ENCODE measurements at places on chromosomes 2 and 18.

DNA sequence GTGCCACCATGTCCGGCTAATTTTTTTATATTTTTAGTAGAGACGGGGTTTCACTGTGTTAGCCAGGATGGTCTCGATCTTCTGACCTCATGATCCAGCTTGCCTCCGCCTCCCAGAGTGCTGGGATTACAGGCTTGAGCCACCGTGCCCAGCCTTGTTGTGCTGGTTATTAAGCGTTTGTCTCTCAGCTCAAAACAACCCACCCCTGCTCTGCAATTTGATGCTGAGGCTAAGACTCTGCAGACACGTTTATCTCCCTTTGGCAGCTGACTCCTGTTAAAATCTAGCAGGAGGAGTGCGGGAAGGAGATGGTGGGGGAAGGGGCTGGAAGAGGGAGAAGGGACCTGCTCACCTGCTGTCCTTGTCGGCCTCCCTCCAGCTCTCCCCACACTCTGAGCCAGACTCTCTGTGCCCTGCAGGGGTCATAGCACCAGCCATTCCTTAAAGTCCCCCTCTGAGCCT is 29.9 kb upstream of the IMPA2 start:
- no peak for DNase-seq

GRCh38 chr2:53510401-53510800 is 257.2 kb upstream of the CHAC2 start:
- DNase-seq = peak; percentile 39

GRCh38 chr18:11020161-11020853 is 129.1 kb downstream of the PIEZO2 start:
- DNase-seq = no peak

DNA sequence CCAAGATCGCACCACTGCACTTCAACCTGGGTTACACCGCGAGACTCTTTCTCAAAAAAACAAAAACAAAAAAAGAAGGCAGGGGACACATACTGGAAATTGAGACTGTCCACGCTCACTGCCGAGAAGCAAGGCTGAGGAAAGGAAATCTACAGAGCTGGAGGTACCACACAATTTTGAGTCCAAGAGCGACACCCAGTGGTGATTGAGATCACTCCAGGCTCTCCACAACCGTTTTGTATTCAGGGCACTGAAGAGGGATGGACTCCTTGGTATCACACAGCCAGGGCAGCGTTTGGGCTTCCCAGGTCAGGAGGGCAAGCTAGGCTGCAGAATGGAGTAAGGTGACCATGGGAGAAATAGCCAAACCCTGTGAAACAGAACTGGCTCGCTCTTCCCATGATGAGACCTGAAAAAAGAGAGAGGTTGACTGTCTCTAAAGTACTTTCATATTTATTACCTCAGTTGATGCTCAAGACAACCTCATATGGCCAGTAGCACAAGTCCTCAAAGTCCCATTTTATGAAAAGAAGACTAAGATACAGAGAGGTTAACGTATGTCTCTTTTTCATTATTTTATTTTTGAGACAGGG is 74.5 kb upstream of the YPEL5 start:
- DNase-seq = peak; percentile 32

- DNase-seq = peak; percentile 55
Observed at GRCh38 chr2:235669269-235669831, 175.5 kb downstream of the AGAP1 start.

GRCh38 chr2:98895901-98896300 is 40.1 kb downstream of the CRACDL start:
- no peak for DNase-seq

DNA sequence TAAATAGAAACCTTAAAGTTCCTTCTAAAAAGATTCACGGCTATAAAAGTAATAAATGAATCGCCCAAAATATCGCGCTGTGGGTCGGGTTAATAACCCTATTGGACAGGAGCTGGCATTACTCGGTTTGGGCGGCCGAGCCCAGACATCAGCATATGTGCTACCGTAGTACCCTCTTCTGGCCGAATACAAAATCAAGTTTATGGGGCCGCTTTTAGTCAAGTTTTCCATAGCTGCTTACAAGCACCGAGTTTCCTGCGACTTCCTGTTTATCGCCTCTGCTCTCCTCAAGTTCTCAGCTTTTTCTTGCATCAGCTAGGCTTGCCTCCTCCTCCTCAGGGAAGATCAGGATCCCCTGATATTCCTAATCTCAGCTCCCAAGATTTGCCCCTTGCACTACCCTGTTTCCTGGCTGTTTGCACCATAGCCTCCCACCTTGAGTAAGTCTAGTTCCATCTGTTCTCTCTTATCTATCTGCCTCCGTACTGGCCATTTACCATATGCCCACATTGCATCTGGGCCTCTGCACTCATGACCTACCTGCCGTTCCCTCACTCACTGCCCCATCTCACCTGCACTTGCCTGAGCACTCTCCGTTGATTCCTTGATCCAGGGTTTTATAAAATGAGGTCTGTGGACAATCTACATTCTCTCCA is 56.1 kb downstream of the SLC35F5 start:
- DNase-seq = no peak

DNA sequence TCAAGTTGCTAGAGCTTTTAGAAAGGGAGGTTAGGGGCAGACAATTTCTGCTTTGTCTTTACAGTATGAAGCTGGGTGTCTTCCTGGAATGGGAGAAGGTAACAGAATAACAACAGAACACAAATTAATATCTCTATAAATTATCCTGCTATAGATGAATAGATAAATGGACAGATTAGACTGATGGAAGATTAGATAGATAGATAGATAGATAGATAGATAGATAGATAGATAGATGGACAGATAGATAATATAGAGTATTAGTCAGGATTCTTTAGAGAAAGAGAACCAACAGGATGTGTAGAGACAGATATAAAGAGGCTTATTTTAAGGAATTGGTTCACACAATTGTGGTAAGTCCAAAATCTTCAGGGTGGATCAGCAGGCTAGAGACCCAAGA is 302.2 kb downstream of the BCL11A start:
- no peak for DNase-seq

- DNase-seq = peak; percentile 30
Observed at GRCh38 chr2:179562330-179562885, 297.8 kb upstream of the SESTD1 start.

- no peak for DNase-seq
Observed at GRCh38 chr2:222799262-222799918, 61.4 kb upstream of the ACSL3 start.
